ENCODE measurements at places on chromosomes 4 and X.

GRCh38 chr4:119627267-119628255 lies 1.0 kb downstream of the PDE5A start:
- peak; percentile 32 for DNase-seq

DNA sequence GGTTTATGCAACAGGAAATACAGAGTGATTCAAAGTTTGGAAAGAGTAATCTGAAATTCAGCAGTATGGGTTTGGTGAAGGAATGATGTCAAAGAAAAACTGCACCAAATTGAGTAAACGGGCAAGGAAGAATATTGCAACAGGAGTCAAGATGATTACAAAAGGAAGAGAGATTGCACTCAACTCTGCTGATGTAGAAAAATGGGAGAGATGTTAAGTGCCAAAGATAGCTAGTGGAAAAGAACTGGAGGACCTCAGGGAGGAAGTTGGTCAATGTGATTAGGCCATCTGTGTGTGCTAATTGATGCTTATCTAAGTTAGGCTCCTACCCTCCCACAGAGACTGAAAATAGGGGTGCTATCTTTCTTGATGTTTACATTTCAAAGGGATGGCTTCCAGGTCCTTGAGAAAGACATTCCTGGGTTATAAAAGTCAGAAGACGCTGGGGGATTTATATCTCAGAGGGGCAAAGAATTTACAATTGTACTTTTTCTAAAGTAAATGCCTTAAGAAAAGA lies 167.4 kb upstream of the FAM47A start:
- DNase-seq = no peak

GRCh38 chr4:8648296-8648695 lies 55.7 kb downstream of the CPZ start:
- no peak for DNase-seq

GRCh38 chr4:155684892-155685541 lies 18.4 kb downstream of the GUCY1A1 start:
- no peak for DNase-seq

GRCh38 chrX:3066555-3066954 lies 25.3 kb downstream of the ARSF start:
- no peak for DNase-seq

DNA sequence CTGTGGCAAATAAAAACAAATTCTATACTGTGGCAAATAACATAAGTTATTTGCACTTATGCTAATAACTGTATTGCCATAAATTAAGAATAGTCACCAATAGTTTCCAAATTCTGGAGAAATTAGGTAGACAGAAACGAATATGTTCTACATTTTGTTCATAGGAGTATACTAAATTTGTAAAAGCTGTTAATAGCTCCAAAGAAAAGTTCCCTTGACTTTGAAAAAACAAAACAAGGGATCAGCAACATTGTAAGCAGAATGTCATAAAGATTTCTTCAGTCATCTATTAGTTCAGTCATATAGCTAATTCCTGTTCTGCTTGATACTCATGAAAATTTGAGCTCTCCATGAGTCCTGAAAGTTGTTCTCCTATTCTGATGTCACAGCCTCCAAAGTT lies 1472.8 kb downstream of the C4orf33 start:
- DNase-seq = no peak

- DNase-seq = no peak
These were observed 220.7 kb downstream of the GRXCR1 start for GRCh38 chr4:43113196-43113595.

DNA sequence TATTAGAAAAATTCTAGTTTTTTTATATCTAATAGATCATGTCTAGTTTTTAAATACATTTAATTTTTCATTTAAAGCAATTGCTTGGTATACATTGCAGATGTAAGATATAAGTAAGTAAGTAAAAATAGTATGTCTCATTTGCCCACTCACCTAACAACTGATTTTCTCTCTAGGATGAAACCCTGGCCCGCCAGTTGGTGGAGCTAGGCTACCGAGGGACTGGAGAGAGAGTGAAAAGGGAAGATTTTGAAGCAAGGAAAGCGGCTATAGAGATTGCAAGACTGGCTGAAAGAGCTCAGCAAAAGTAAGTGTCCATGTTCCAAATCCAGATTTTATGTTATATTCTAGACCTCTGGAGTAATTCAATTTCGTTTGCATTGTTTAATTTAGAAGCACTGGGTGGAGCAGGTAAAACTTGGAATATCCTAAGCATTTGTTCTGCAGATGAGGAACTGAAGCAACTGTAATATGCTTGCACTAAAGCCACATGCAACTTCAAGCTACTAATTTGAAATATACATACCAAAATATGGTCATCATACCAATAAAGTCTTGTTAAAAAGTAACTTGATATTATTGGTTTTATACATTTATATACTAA lies 27.1 kb downstream of the CFAP299 start:
- no peak for DNase-seq

- no peak for DNase-seq
These were observed 103.9 kb downstream of the SYTL5 start for GRCh38 chrX:38110231-38110630.

GRCh38 chr4:155789391-155789790 lies 30.6 kb downstream of the GUCY1B1 start:
- DNase-seq = no peak

GRCh38 chr4:76589872-76590797 lies 155.1 kb downstream of the SHROOM3 start:
- no peak for DNase-seq

- no peak for DNase-seq
These were observed 57.6 kb downstream of the CHIC2 start for GRCh38 chr4:54006755-54007154.

DNA sequence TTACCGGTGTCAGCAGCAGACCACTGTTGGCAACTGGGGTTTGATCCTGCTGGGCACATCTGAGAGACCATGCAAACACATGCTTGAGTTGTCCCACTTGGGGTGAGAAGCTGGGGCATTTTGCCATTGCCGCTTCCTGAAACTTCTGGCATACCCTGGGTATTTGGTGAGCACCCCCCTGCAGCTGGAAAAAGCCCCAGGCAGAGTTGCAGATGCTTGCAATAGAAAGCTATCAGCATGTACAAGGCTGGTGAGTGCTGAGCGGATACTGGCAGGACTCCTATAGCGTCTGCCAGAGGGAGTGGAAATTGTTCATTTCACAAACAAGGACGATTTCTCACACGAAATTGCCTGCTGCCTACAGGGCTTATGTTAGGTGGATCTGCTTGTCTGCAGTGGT lies 32.3 kb downstream of the SUPT20HL1 start:
- DNase-seq = no peak

DNA sequence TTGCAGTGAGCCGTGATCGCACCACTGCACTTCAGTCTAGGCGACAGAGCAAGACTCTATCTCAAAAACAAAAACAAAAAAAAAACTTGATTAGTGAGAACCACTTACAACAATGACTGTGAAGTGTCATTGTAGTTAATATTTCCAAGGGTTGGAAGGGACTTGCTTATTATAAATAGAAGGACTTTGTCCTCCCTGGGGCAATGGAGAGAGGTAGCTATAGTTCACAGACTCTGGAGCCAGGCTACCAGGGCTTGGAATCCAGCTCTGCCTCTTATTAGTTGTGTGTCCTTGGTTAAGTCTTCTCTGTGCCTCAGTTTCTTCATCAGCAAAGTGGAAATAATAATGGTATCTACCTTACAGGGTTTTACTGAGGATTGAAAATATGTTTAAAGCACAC lies 51.6 kb downstream of the TMEM150C start:
- DNase-seq = no peak

DNA sequence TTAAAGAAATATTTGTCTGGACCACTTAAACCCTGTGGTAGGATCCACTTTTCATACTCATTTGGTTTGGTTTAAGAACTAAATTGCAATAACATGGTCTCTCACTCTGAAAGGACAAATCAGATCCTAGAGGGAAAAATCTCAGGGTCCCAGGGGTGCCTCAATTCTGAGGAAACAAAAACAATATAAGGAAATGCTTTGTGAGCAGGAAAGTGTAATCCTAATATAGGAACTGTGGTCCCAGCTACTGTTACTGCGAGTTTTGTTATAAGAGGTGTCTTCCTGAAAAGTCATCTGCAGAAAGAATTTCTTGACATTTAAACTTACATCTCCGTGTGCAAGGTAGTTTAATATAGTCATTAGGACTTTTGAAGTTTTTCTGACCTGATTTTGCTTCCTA lies 420.1 kb upstream of the LCORL start:
- no peak for DNase-seq

- no peak for DNase-seq
These were observed 17.6 kb upstream of the CXCL5 start for GRCh38 chr4:74016068-74016467.

- no peak for DNase-seq
These were observed 34.0 kb upstream of the GRPEL1 start for GRCh38 chr4:7101692-7102515.

DNA sequence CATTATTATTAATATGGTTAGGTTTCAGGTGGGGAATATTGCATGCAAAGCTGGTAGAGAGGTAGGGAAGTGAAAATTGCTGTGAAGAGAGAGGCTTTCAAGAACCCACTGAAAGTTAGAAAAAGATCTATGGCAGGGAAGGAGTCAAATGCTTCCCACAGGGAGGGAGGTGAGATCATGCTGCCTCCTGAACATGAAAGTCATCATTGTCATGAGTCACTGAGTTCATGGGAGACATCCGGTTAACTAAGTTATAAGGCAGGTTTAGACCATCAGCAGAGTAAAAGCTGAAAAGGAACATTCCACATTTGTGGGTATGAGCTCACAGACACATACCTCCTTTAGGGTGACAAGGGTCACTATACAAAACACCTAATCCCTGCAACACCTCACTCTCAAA lies 16.2 kb downstream of the GATB start:
- DNase-seq = no peak

DNA sequence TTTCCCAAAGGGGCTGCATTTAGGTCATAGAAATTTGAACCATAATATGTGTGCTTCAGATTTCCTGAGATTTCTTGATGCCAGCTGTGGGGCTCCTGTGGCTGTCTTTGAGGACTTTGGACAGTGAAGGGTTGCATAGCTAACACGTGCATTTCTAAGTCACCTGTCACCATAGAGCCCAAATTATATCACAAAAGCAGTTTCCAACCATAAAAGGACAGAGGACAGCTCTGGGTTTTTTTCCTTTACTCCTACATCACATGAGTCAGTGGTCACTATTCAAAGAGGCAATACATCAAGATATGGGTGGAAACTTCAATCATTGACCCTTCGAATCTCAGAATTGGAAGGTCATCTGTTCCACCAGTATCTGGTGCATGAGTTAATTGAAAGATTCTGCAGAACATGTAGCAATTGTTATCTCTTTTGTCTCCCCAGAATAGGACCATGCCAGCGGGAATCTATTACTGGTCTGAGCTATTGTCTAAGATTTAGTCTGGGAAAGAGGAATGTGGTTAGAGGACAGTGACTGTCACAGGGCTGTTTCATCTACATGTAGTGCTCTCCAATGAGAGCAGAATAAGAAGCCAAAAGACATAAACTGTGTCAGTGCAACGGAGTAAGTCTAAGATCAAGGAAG lies 133.5 kb downstream of the AASDH start:
- no peak for DNase-seq

DNA sequence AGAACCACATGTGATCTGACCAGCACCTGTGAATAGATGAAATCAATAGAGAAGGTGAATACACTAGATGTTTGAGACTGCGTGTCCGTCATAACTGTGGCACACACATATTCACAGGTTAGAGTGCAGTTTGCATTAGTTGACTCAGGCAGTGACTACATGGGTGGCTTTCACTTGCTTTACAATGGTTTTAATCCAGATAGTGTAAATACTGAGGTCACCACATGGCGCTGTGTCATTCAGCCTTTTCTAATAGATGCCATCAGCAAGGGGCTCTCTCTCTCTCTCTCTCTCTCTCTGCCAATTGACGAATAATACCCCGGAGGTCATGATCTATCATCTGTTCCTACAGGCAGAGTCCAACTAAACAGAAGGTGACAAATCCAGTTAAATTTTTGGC lies 30.7 kb upstream of the FGF13 start:
- DNase-seq = no peak
